IPS-NIHi11 (cell line): ENCODE measurements at places on chromosomes 1 and 21.

GRCh38 chr1:236851871-236852270, 56.8 kb downstream of the MTR start:
- DNase-seq = no peak

DNA sequence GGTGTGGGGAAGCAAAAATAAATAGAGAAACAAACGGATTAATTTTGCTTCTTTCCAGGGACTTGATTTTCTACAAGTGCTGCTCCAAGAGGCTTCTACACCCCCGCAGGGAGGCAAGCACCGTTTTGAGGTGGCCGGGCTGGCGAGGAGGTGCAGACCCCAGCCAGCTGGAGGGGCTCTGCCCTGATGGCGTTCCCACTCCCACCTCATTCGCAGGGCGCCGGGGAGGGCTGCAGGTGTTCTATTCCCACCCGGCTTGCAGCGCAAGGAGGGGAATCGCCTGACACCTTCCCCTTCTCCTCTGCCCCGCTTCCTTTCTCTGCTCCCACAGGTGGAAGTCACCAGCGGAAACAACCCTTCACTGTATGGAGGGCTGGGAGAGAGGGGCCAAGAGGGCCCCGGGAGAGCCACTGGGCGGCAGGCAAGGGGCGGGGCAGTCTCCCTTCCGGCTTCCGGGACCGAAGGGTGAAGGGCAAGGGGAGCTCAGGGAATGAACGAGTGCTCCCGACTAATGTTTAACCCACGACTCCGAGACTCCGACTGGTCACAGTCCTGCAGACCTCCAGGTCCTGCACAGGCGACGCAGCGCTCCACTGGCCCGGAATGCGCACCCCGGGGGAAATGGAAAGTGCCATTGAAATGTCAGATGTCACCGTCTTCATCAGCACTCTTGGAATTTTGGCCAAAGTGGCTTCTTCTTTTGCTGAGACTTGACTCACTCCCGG, 29.1 kb downstream of the TEX35 start:
- peak; percentile 79 for DNase-seq

- peak; percentile 82 for DNase-seq
Observed at GRCh38 chr1:39657923-39658485, 13.9 kb downstream of the NT5C1A start.

GRCh38 chr1:172515436-172515835, 17.5 kb upstream of the SUCO start:
- no peak for DNase-seq

DNA sequence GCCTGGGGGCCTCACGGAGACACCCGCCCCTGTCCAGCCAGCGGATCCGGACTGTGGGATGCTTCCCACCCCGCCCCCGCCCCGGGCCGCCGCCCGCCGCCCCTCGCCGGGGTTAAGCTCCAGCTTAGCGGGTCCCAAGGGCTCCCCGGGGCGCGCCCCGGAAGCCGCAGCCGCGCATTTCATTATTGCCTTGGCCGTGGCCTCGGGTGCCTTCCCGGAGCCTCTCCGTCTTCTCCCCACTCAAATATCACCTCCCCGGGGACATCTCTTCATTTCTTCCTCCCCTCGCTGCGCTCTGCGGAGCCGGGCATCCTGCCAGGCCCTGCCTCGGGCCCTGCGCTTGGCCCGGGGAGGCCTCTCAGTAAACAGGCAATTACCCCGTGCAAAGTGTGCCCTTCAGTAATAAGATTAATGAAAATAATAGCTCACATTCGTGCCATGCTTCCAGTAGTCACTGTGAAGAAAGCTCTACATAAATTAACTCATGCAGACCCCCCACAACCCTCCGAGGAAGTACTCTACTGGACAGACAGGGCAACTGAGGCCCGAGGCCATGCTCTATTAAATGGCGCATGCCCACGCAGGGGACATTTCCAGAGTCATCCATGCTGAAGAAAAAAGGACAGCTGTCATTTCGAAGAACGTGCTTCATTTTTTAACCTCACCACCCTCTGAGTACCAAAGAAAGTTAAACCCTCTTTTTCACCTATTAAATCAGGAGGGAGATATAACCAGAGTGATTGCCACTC, 49.9 kb upstream of the LAPTM5 start:
- DNase-seq = no peak

DNA sequence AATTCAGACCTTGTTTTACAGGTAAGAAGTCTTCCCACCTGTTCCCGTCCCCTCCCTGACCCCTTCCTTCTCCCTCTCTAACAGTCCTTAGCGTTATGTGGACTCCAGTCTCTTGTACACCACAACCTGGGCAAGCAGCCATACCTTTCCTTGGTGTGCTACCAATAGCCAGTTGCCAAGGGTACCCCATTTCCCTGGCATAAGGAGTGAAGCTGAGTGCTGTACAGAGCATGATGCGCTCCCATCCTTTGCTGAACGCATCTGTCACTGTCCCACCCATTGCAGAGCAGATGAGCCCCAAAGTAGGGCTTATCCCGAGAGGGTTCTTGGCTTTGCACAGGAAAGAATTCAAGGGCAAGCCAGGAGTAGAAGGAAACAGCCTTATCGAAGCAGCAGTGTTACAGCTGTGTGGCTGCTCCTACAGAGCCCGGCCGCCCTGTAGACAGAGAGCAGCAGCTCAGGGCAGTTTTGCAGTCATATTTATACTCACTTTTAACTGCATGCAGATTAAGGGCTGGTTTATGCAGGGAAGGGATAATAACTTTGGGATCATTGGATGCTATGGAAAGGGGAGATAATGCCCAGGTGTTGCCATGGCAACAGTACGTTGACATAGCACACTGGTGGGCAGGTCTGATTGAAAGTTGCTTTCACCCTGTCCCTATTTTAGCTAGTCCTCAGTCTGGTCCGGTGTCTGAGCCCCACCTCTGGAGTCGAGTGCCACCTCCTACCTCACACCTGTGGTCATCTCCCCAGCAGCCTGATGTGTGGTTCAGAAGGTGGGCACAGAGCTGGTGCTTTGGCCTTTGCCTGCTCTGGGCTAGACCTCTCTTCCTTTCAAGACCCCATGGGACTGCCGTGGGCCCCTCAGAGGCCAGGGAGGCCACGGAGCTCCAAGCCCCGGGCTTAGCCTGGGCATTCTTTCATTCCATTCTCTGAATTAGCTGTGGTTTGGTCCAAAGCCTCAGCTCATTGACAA, 5.1 kb downstream of the FHAD1 start:
- DNase-seq = no peak

GRCh38 chr1:171841931-171842761, 848 bp downstream of the DNM3 start:
- DNase-seq = peak; percentile 41

DNA sequence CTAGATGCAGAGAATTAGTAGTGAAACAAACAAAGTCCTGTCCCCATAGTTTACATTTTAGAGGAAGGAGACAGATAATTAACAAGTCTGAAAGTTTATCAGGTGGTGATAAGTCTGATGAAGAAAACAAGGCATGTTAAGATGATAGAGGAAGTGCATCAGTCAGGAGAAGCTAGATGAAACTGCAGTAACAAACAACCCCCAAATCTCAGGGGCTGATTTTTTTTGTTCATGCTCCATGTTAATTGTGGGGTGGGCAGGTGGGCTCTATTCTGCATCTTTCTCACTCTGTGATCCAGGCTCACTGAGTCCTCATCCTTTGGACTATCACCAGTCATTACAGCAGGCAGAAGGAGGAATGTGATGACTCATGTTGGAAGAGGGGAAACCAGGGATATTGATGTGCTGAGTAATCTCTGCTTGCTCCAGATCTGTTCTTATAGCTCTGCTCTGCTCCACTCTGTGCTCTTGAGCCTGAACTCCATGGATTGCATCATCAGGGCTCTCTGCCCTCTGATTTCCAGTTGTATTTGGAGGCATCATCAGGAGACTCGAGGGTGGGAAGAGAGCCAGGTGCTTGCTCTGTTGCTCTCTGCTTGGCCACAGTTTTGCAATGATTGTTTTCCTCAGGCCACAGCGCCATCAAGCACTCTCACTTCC, 166.9 kb downstream of the IER5 start:
- no peak for DNase-seq

DNA sequence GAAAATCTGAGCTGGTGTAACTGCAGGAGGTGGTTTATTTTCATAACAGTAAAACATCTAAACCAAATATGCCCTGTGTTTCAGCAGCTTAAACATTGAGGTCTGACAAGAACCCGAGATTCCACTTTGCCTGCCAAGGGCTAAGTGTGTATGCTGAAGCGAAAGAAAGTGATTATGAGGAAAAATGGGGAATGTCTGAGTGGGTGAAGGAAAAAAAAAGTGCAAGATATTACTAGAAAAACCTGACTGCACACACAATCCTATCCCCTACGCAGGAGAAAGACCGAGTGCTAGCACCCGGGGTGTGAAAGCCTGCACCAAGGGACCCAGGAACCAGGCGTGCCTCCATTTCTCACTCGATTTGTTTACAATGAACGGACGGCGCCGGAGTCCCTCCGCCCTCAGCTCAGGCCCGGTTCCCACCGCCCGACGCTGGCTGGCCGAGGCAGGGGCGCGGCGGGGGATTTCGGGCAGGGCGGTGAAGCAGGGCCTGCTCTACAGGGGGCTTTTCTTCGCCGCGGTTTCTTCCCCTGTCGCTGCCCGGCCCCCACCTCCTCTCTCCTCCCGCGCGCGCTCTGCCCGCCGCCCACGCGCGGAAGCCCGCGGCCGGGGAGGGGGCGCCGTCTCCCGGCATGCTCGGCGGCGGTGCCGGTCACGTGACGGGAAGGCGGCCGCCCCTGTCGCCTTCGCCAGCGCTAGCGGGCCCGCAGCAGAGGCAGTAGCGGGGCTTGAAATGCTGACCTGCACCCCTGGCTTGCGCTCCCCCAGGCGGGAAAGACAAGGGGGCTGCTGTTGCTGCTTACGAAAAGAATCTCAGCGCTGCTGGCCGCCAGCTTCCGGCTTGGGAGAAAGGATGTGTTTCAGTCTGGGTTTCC, 35.9 kb downstream of the ITPKB start:
- DNase-seq = peak; percentile 93

GRCh38 chr1:155218854-155219591, 10.5 kb downstream of the MTX1 start:
- DNase-seq = peak; percentile 75

- DNase-seq = no peak
Observed at GRCh38 chr1:180343921-180344769, 114.1 kb downstream of the LHX4 start.

DNA sequence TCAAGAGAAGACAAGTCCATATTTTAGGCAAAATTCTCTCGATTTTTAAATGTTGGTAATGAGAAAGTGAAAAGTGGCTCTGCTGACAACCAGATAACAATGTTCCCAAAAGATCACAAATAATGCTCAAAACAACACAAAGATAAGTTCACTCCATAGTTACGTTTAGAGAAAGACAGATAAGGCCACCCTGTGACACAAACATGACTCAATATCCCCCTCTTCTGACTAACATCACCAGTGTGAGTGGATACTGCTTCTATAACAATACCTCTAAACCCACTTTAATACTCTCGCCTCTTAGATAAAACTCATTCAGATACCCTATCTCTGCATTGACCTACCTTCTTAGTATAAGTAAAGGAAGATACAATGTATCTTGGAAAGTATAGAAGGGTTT, 51.2 kb upstream of the RGS7 start:
- DNase-seq = no peak

GRCh38 chr21:26969971-26970725, 3.3 kb upstream of the ADAMTS5 start:
- no peak for DNase-seq

DNA sequence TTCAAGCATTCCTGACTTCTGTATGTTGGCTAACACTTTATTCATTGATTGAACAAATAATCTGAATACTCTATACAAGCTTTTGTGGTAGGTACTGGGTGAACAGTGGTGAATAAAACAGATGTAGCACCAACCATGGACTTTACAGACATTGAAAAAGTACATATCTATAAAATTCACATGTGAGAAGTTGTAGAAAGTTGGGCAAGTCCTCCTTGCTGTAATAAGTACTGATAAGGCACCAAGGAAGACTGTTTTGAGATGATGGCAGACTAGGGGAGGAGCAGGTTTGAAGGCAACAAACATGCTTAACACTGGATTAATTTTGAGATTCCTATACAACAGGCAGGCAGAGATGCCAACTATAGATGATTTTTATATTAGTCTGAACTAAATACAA, 42.4 kb downstream of the RNF2 start:
- no peak for DNase-seq

GRCh38 chr21:41012425-41012824, 155.5 kb upstream of the BACE2 start:
- DNase-seq = no peak

DNA sequence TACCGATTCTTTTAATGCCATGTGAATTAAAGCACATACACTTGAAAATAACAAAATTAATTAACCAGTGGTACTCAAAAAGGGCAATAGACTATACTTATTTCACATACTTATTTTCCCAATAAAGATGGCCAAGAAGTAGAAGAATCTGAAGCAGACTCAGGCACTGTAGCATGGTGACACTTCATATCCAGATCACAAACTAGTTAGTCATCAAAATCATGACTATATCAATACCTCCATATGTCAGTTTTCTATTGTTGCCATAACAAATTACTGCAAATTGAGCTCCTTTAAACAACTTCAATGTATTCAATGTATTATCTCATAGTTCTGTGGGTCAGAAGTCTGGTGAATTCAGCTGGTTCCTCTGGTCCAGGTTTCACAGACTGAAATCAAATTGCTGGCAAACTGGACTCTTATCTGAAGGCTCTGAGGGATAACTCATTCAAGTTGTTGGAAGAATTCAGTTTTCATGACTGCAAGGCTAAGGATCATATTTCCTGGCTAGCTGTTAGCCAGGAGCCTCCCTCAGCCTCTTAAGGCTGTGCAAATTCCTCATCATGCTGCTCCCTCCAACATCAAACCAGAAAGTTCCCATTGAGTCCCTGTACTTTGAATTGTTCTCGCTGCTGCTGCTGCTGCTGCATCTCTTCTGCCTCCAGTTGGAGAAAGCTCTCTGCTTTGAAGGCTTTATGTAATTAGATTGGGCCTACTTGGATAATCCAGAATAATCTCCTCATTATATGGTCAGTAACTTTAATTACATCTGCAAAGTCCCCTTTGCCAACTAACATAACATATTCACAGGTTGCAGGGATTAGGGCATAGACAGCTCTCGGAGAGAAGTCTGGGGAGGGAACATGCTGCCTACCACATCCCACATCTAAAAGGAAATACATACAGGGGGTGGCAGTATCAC, 91.5 kb downstream of the MRPL39 start:
- no peak for DNase-seq

DNA sequence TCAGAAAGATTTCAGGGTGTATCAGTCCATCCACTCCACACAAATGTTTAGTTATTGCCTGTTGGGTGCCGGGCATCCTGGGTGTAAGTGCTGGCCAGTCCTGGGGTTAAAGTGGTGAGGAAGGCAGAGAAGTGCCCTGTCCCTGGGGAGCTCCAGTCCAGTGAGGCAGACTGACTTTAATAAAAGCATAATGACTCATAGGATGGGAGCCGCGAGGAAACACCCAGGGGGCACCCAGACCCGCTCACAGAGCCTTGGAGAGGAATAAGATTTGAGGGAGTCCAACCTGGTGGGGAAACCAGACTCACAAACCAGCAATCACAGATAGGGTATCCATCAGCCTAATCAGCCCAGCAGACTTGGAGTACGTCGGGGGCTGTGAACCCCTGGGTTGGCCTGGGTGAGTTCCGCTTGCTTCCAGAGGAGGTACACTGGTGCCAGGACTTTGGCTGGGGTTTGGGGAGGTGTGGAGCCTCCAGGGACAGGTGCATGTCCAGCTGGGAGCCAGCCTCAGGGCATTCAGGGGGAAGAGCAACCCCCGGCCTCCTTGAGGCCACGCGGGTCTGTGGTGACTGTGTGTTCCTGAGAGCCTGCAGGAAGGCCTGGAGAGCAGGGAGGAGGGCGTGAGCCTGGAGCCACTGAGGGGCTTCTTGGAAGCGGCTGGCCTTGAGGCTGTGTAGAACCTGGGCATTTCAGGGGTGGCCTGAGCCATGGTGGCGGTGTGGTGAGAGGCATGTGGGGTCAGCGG, 3.7 kb downstream of the PEAR1 start:
- DNase-seq = no peak
